ENCODE measurements at places on chromosomes 4 and X.

- no peak for DNase-seq
Observed at GRCh38 chr4:6898763-6899162, 10.9 kb upstream of the TBC1D14 start.

- no peak for DNase-seq
Observed at GRCh38 chrX:23403849-23404248, 69.2 kb downstream of the PTCHD1 start.

GRCh38 chr4:4356106-4357041 lies 30.5 kb upstream of the NSG1 start:
- DNase-seq = no peak

DNA sequence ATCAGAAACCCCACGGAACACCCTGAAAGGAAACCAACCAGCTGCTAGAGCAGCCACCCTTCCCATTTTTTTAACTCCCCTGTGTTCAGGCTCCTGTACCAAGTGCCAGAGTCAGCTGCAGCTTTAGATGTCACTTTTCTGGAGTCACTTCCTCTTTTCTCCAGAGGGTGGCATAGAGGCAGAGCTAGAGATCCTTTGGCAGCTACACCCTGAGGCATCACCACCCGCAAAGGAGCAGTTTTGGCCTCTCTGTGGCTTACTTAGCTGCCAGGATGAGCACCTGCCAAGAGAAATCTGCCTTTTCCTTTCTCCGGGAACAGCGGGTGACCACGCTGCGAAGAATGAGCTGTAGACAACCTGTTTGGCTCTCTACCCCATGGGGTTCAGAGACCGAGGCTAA lies 58.0 kb upstream of the CHRDL1 start:
- DNase-seq = no peak

GRCh38 chr4:83677656-83678055 lies 141.7 kb downstream of the GPAT3 start:
- no peak for DNase-seq

GRCh38 chrX:101395789-101396188 lies 5.0 kb downstream of the RPL36A start:
- DNase-seq = no peak

GRCh38 chr4:174808836-174809235 lies 20.2 kb downstream of the GLRA3 start:
- no peak for DNase-seq

GRCh38 chr4:85823295-85823694 lies 348.3 kb downstream of the ARHGAP24 start:
- DNase-seq = no peak

DNA sequence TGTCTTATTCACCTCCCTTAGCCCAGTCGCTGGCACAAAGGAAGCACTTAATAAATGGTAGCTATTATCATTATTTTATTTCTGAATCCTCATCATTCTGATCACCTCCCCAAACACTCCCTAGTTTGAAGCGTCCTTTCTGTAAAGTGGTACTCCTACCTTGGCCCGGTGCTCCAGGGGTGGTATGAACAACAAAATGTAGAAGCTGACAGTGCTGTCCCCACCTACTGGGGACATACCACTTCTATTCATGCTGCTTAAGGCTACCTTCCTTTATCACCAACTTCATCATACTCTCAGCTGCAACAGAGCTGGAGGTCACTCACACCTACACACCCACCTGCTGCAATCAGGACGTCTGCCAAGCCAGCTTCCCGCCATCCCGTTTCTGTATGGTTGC lies 40.8 kb upstream of the APLN start:
- no peak for DNase-seq

DNA sequence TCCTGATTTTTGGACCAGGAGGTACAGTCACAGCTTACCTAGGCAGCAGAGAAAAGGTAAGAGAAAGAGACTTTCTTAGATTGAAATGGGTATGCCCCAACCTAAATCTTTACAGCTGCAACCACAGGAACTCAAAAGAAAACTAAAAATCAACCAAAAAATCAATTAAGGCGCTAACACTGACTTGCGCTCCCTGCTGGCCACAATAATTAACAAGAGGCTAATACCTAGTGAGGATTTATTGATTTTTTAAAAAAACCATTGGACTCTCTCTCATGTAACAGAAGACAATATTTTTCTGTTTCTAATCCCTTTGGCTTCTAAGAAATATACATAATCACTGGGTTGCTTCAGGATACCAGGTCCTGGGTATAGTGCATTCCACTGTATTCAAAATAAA lies 153.9 kb upstream of the TENM3 start:
- DNase-seq = no peak

- DNase-seq = no peak
Observed at GRCh38 chrX:819684-820083, 189.1 kb downstream of the SHOX start.

- no peak for DNase-seq
Observed at GRCh38 chrX:118212817-118213183, 96.2 kb upstream of the KLHL13 start.

DNA sequence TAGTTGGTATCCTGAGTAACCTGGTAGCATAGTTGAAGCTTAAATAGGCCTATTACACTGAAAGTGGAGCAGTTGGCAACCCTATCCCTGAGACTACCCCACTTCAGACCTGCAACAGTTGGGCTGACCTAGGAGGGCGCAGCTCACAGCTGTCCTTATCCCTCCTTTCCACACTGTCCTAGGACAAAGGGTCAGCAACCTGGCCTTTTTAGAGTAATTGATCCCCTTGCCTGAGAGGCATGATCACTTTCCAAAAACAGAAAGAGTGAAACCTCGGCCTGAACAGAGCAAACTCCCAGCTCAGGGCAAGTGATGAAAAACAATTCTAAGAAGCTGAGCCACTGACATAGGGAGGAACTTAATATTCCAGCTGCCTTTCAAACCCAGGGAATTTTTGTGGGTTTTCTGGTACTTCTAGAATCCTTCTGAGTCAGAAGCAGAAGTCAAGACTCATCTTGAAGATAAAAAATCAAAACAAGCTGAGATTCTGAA lies 94.9 kb upstream of the MYOZ2 start:
- DNase-seq = no peak

DNA sequence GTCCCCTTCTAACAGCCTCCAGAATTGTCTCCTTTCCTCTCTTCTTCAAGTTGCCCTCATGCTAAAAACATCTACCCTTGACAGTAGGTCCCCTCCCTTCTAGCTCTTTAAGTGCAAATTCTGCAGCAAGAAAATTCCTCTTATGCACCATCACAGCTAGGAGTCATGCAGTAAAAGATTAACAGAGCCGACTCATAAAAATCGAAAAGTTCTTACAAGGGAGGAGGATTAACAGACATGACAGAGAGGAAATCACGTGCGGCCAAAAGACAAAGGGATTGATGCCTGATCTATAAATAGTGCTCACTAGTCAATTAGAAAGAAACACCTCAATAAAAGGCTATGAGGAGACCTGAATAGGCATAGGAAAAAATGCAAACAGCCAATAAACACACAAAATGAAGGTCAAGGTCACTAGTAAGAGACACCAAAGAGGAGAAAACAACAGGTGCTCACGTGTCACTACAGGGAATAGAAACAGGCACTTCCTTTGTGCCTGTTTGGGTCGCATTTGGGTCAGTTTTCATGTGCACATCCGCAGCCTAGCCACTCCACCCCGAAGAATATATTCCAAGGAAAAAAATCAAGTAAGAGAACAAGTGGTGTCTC lies 3.4 kb downstream of the RNF212 start:
- DNase-seq = no peak

DNA sequence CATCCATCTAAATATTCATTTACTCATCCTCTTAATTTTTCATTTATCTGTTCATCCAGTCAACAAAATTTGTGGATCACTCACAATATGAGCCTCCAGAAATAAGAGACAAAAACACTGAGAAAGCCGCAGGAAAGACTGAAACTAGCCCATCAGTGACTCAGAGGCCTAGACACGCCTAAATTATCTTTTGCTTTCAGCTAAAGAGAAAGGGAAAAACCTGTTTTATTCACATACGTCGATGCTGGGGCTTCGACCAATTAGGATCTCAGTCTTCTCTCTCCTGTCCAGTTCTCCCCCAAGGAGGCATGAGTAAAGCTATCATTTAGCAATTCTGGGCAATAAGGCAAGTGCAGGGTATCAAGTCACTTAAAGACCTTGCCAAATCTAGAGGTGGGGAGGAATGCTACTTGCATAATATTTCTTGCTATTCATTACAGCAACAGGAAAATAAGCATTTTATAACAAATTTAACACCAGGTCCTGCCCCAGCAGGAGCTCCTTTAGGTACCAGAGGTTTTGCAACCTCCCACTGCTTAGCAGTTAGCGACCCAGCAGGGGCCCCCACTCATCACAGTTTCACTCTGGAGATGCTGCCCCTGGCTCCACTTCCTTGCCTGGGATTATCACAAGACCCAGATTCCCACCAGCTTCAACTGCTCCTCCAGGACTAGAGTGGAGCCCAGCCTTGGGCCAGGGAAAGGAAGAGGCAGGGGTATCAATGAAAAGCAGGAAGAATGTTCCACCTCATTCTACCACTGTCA lies 30.1 kb upstream of the TMEM154 start:
- DNase-seq = no peak

- no peak for DNase-seq
Observed at GRCh38 chr4:109511414-109511813, 48.6 kb upstream of the MCUB start.

GRCh38 chr4:88870428-88870827 lies 172.8 kb upstream of the NAP1L5 start:
- DNase-seq = no peak

- no peak for DNase-seq
Observed at GRCh38 chr4:121454251-121454979, 73.6 kb upstream of the QRFPR start.

DNA sequence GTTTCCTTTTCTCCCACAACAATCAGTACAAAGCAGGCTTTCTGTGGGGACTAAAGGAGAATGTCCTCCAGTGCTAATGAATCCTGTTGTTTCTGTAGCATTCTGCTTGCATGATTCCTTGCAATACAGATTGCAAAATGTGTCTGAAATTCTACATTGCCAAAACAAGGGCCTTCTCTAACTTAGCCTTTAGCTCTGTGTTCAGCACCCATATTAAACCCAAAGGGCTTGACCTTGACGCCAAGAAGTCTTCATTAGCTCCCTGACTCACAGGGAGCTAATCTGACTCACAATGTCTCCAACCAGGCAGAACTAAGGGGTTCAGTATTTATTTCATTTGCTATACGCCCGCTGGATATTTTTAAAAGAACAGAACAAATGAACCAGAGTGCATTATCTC lies 241.4 kb upstream of the CLNK start:
- DNase-seq = no peak

DNA sequence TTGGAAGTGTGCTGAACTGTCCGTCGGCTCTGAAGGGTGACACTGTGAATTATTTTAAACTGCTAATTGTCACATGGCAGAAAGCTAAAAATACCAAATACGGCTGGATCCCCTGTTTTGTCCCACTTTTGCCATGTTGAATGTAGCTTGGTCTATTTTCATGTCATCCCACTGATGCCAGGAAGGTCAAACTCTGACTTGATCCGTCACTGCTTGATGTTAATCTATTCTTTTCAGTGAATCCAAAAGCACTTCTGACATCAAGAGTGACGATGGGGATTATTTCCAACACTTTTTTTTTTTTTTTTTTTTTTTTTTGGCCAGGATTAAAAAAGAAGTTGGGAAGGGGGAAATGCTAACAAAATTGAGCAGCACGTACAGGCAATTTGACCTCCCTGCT lies 734.6 kb upstream of the TENM3 start:
- no peak for DNase-seq

- peak; percentile 20 for DNase-seq
Observed at GRCh38 chrX:74924449-74925224, 615 bp downstream of the NEXMIF start.

DNA sequence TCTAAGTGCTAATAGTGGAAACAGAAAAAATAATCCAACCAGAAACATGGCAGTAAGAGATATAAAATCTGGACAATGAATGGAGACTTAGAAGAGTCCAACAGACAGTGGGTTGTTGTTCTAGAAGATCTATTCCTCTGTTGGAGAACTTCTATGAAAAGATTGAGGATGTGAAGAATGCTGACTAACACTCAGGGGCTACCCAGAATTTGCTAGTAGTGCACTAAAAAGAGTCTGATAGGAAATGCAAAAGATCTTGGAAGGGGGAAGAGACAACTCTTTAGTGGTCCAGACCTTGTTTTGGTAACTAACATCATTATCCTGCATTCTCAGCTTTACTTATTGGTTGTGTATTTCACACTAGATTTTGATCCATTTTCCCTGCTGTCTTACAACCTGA lies 77.9 kb downstream of the SMARCA1 start:
- no peak for DNase-seq

GRCh38 chr4:82515705-82516104 lies 46.1 kb downstream of the TMEM150C start:
- DNase-seq = no peak

GRCh38 chr4:66157594-66157993 lies 487.3 kb upstream of the EPHA5 start:
- no peak for DNase-seq

GRCh38 chrX:107773906-107774435 lies 1.6 kb downstream of the TSC22D3 start:
- DNase-seq = no peak

DNA sequence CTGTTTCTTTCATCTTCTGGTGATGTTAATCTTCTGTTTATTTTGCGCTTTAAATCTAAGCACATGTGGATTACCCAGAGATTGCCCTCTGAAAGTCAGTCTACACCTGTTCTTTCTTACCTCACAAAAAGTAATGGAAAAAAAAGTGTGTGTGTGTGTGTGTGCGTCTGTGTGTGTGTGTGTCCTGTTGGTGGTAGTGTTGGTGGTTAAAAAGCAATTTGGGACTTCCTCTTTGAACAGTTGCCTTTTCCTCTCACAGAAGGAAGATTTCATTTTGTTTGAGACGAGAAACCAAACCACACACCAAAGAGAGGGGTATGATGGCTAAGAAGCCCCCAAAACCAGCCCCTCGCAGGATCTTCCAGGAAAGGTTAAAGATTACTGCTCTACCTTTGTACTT lies at the start of gene STAP1:
Gene STAP1 (plus strand): TSS at position 235 of the 400 bp plus-strand sequence. CDS start 83 bp downstream, at position 318.
- DNase-seq = no peak

DNA sequence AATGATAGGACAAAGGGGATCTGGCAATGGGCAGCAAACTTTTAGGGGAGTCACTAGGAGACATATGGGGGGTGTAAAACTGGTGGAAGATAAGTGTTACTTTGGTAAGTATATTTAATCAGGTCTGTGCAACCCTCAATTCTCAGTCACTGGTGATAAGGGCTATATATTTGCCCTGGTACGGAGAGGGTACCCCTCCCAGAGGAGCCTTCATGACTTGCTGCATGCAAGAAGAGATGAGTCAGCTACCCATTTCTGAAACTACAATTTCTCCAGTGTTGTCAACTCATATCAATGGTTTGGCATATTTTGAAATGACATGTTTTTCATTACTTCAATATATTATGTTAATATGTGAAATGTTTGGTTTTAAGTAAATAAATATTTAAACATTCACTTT lies 14.3 kb downstream of the SMARCAD1 start:
- DNase-seq = no peak

- DNase-seq = no peak
Observed at GRCh38 chr4:145880355-145880960, 58.2 kb downstream of the ZNF827 start.

DNA sequence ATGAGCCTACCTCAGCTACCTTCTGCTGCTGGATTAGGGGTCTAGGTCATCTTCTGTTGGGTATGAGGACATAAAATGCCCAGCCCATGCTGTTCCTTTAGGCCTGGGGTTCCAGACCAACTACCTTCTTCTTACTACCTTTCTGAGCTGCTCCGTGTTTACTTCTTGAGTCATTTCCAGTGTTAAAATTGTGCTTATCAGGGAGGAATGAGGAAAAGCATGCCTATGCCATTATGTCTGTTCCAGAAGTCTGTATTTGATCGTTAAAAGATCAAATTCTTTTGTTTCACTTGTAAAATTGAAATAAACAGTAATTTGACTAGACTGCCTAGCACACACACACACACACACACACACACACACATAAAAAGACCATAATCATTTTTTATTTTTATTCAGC lies 1912.7 kb upstream of the TENM3 start:
- no peak for DNase-seq

Data from stimulated activated CD4-positive, alpha-beta T cell treated with anti-CD3 and anti-CD28 coated beads, Interleukin-12 subunit alpha, Interleukin-12 subunit beta, amount 100 ng/mL, for 4 hours (primary cell).